ENCODE measurements at places on chromosomes 3 and 15. TPM values are rescaled to one million over a fixed set of nuclear protein-coding genes. Genes with fewer than 3 reads are reported as not detected.

The ROPN1B gene
- not detected for total RNA-seq

The THAP10 gene
- not detected for total RNA-seq

DNA sequence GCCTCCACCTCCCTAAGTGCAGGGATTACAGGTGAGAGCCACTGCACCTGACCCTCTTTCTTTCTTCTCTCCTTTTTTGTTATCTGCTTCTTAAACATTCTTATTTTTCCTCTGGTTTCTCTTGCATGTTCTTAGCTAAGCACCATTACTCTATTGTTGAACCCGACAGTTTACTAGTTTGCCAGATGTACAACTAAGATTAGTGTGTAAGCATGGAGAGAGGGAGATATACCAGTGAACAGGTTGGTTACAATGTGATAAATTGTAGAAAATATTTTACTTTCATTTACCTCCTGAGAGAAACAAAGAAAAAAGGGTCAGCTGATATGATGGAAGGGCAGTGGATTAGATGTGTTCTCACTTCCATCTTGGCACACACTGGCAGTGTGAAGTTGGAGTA, 4.9 kb downstream of the HAUS2 start:
- DNase-seq, result no peak

The CD200R1 gene
- 1.1 TPM for total RNA-seq

Data from activated naive CD4-positive, alpha-beta T cell treated with anti-CD3 and anti-CD28 coated beads for 36 hours (primary cell).